ENCODE measurements at places on chromosomes 6 and 20.
A peak's percentile ranks its signal among the peaks of the same experiment; 100 is the strongest.

DNA sequence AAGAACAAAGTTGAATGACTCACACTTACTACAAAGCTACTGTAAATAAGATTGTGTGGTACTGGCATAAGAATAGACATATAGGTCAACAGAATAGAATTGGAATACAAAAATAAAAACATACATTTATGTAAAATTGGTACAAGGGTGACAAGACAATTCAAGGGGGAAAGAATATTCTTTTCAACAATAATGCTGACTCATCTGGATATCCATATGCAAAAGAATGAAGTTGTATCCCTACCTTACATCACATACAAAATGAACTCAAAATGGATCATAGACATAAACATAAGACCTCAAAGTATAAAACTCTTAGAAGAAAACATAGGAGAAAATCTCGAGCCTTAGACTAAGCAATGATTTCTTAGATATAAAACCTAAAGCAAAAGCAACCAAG, 50.9 kb downstream of the TRMT6 start:
- DNase-seq, result no peak

DNA sequence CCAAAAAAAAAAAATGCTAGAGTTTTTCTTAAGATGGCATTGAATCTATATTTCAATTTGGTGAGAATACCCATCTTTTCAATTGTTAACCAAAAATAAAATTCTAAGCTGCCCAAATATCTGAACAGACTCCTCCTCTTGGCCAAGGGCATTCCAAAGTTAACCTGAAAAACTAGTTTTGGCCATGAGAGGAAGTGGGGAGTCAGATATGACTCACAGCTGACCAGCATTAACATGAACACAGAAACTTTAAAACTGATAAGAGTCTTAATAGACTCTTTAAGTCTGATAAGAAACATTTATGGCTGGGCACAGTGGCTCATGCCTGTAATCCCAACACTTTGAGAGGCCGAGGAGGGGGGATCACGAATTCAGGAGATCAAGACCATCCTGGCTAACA, 171.3 kb downstream of the FAXC start:
- no peak for DNase-seq

- peak; percentile 15 for DNase-seq
Measured at GRCh38 chr20:63124782-63125580, 91.0 kb downstream of the YTHDF1 start.

- DNase-seq, result no peak
Measured at GRCh38 chr6:168942646-168943045, 311.0 kb downstream of the THBS2 start.

DNA sequence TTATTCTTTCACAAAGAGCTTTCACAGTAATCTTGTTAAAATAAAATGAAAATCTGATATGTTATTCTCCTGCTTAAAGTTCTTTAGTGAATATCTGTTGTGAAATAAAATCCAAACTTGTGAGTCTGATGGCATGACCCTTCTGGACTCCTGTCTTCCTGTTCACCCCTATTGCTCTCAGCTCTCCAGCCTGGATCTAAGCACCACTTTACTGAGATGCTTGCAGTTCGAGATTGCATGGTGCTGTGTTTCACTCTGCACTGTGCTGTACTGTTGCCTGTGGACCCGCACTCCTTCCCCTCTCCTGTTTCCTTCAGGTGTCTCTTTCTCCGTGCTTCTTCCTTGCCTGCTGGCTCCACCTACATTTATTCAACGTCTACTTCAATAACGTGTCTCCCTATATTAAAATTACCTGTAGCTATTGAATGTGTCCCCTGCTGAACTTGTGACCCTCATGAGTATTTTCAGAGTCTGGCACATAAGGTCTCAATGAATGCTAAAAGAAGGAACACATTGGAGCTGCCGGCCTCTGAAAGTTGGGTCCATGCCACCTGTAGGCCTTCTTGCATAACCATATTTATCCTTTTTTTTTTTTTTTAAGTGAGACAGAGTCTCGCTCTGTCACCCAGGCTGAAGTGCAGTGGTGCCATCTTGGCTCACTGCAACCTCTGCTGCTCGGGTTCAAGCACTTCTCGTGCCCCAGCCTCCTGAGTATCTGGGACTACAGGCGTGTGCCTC, 100.1 kb downstream of the ARID1B start:
- no peak for DNase-seq

DNA sequence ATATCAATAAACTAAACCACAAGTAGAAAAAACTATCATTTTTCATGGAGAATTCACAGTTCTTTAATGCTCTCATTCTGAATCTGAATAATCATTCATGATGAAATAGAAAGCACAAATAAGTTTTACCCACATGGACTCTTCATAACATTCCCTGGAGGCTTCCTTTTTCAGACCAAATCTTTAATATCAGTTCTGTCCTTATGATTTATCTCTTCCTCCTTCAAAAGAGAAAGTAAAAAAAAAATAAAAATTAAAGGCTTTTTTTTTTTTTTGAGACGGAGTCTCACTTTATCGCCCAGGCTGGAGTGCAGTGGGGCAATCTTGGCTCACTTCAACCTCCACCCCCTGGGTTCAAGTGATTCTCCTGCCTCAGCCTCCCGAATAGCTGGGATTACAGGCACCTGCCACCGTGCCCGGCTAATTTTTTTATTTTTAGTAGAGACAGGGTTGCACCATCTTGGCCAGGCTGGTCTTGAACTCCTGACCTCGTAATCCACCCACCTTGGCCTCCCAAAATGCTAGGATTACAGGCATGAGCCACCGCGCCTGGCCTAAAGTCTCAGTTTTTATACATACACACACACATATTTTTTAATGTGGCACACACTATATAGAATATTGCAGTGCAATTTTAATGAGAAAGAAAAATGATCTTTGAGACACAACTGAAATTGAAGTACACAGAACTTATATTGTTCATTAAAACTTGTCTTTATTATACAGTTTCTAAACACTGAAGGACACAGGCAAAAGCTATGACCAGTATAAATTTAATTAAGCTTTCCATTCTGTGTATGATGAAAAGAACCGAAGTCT, 31.9 kb upstream of the ZNF217 start:
- no peak for DNase-seq

DNA sequence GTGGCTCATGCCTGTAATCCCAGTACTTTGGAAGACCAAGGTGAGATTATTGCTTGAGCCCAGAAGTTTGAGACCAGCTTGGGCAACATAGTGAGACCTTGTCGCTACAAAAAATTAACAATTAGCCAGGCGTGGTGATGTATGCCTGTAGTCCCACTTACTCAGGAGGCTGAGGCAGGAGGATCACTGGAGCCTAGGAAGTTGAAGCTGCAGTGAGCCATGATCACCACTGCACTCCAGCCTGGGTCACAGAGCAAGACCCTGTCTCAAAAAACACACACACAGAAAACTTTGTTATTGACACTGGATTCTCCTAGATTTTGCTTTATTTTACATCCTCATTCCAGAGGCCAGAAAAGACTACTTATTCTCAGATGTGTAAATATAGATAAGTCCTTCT, 9.5 kb upstream of the REV3L start:
- no peak for DNase-seq

DNA sequence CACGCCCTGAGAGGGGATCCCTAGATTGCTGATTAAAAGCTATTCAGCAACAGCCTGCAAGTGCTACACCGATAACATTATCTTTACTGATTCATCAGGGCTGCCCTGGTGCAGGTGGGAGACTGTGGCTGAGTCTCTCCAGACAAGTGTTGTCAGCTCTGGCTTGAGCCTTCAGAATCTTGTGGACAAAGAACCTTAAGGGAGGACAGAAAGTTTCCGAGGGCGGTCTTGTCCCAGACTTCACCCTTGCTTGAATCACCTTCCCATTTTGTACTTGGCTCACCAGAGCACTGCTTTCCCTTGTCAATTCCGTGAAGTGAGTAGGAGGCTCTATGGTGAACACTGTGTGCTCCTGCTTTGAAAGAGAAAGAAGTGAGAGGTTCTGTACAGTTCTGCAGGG, 88.6 kb upstream of the PCSK2 start:
- DNase-seq, result no peak

GRCh38 chr6:39268721-39269120, 39.4 kb upstream of the KCNK5 start:
- DNase-seq, result no peak

GRCh38 chr6:170346649-170347048, 40.1 kb downstream of the FAM120B start:
- no peak for DNase-seq

- no peak for DNase-seq
Measured at GRCh38 chr6:45566882-45567281, 189.1 kb upstream of the SUPT3H start.

- DNase-seq, result no peak
Measured at GRCh38 chr6:32950449-32950848, 2.4 kb downstream of the HLA-DMA start.

- DNase-seq, result no peak
Measured at GRCh38 chr6:121237859-121238258, 96.4 kb downstream of the TBC1D32 start.

- no peak for DNase-seq
Measured at GRCh38 chr6:150863213-150863928, 2.1 kb upstream of the MTHFD1L start.

DNA sequence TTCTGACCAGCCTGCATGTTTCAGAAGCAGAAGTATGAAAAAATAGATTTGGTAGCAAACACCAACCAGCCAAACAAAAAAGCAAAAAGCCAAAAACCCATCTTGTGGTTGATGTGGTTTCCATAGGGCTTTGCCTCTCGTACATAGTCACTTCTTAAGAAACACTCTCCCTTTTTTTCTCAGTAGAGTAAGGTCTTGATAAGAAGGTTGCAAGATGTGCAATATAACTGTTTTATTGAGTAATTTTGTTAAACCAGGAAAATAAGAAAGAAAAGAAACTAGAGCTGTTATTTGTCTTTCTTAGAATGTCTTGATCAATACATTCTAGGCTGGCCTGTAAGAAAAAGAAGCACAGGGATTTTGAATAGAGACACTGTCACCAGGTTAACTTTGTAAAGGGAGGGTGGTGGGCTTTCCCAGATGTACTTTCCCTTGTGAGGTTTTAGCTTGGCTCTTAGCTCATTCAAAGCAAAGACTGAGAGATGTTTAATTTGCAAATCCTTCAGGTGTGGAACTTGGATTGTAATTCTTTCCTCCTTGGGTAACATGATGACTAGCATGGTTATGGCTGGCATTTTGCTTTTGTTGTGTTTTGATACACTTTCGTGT, 49.7 kb downstream of the AKAP12 start:
- no peak for DNase-seq

GRCh38 chr20:51612896-51613295, 70.4 kb upstream of the NFATC2 start:
- no peak for DNase-seq

DNA sequence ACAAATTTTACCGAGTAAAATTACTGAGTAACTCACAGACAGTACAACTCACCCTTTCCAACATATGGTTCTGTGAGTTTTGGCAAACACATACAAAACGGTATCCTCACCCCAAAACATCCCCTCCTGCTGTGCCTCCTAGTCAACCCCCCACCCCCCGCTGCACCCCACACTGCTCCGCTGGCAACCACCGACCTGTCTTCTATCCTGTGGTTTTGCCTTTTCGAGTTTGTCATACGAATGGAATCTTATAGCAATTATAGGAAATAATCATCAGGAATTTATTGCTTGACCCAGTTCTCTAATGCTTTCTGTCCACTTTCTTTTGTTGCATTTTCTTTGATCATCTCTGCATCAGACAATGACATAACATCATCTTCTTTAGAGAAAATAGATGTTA, 312.3 kb downstream of the KIF16B start:
- no peak for DNase-seq

- DNase-seq, result no peak
Measured at GRCh38 chr6:81843302-81843701, 90.8 kb upstream of the TENT5A start.

GRCh38 chr6:30411515-30412207, 66.7 kb downstream of the RPP21 start:
- DNase-seq, result peak; percentile 73

DNA sequence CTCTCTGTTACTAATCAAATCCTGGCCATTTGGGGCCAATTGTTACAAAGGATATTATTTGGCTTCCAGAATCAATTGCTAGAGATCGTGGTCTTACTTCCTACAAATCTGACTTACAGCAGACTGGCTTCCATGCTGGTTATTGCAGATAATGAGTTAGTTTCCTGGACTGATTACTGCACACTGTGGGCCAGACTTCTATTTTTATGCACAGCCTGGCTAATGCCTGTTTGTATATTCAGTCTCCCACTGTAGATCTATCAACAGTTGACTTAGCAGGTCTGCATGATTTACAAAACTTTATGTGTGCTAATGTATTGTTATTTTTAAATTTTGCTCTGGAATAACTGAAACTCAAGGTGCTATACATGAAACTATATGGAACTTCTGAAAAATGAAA, 25.8 kb upstream of the FBXL4 start:
- no peak for DNase-seq

GRCh38 chr6:92496527-92496926, 922.8 kb downstream of the EPHA7 start:
- DNase-seq, result no peak

All from activated naive CD4-positive, alpha-beta T cell treated with anti-CD3 and anti-CD28 coated beads, Interleukin-2, amount 10 ng/mL, durations not matched to agents 7 days and 5 days (primary cell).